Amygdala (tissue), 56 donors: ENCODE measurements at places on chromosomes 12 and 14.

DNA sequence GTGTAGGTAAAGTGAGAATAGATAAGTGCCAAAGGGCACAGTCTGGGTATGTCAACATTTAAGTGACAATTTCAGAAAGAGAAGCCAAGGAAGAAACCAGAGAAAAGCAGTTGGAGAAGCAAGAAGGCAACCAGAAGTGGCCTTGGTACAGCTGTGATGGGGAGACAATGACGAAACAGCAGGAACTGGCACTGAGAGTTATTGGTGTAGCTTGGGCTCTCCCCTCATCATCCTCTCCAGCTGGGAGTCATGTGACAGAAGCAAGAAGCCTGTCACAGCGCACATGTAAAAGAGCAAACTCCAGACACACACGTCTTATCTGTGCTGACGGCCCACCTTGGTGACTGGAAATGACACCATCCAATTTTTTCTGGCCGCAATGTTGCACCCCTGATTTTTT, 203.3 kb upstream of the NUDT4 start:
- DNase-seq = no peak

GRCh38 chr12:2647186-2647585, 147.6 kb upstream of the FKBP4 start:
- no peak for DNase-seq

DNA sequence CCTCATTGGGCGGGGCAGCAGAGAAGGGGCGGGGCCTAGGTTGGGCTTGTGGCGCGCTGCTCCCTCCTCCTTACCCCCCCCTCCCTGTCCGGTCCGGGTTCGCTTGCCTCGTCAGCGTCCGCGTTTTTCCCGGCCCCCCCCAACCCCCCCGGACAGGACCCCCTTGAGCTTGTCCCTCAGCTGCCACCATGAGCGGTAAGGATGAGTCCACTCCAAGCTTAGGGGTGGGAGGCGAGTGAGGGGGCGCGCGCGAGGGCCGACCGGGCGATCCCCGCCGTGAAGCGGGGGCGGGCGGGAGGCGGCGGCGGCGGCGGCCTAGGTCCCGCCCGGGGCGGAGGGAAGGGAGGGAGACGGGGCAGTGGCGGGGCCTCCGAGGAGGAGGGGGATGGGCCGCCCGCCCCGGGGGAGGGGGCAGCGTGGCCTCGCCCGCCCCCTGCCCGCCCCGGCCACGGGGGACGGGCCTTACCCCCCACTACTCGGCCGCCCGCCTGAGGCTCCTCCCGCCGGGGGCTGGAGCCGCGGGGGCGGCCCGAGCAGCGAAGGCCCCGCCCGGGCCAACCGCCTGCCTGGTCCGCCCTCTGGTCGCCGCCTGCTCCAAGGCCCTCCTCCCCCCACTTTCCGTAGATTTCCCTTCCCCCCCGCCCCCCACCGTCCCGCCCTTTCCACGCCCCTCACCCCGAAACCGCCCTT, at the start of gene SP1:
SP1 (plus strand) TSS at position 73 of the 690 bp plus-strand sequence; CDS start at position 189, 116 bp downstream.
- peak; percentile 75 for DNase-seq

GRCh38 chr12:130860311-130860710, 11.6 kb upstream of the RAN start:
- DNase-seq = no peak

DNA sequence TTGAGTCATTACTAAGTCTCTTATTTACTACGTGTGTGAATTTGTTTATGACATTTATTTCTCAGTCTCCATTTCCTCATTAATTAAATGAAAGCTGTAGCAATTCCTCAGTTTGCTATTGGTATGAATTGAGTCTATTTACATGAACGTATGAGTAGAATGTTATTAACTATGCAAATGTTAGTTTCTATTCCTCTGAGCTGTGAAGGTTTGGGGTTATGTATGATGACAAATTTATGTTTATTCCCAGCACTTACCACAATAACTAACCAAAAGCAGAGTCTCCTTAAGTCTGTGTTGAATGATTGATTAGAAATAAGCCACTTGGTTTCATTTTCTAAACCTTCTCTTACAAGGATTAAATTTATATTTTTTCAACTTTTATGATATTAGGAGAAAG, 1340.9 kb downstream of the FSCB start:
- no peak for DNase-seq

GRCh38 chr14:95190857-95191256, 33.5 kb upstream of the DICER1 start:
- DNase-seq = no peak

DNA sequence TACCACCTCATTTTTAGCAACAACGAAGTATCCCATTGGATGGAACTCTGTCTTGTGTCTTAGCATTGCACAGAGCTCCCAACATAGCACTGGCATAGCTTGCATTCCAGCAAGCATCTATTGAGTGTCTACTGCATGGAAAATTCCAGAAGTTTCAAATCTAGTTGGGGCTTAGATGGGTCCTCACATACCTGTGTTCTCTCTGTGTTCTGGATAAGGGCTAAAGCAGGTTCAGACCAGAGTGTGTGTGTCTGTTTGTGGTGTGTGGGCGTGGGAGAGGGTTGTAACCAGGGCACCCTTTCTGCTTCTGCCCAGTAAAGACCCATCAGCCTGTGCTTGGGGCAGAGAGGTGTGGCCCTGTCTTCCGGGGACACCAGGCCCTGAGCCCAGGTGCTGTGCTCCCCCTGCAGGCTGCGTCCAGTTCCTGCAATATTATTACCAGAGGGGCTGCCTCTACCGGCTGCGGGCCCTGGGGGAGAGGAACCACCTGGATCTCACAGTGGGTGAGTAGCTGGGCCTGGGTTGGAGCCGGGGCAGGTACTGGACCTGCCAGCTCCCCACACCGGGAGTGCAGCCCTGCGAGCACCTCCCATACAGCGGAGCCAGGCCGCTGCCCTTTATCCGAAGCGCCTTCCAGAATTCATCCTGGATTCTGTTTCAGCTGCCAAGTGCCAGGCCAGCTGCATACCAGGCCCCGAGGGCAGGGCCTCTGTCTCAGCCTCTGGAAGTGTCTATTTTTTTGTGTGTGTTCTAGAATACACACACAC, 20.3 kb downstream of the RHOF start:
- no peak for DNase-seq

GRCh38 chr12:127282786-127283565, 984.0 kb upstream of the TMEM132C start:
- DNase-seq = no peak

DNA sequence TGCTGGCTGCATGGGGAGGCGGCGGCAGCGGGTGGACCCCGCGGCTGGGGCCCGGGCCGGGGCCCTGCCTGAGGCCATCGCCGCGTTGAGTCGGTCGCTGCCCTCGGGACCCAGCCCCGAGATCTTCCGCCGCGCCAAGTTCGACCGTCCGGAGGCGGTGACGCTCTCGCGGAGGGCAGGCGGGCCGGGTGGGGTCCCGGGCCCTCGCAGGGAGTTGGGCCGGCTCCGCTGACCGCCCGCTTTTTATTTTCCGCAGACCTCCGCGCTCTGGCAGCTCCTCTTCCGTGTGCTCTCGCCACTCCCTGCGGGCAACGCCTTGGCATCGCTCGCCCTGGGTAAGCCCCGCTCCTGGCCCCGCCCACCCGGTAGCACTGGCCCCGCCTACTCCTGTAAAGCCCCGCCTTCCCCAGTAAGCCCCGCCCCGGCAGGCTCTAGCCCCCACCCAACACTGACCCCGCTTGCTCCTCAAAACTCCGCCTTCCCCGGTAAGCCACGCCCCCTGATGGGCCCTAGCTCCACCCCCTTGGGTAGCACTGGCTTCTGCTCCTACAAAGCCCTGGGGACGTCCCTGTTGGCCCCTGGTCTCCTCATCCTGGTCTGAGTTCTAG, 424 bp downstream of the TEDC1 start:
- no peak for DNase-seq

DNA sequence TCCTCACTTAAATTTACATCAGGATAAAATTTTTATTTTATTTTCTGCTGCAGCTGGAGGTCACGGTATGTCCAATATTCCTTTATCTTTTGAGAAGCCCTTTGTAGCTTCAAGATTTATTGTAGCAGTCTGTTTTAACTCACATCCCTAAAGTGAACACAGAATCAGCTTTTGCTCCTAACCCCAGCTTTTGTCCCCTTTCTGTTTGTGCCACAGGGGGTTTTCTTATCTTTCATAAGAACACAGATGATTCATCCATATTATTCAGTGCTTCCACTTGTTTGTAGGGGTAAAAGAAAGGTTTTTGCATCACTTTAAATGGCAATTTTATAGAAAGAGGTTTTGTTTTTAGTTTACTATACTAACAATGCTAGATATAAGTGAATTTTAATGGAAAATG, 21.8 kb upstream of the PIK3C2G start:
- DNase-seq = no peak

DNA sequence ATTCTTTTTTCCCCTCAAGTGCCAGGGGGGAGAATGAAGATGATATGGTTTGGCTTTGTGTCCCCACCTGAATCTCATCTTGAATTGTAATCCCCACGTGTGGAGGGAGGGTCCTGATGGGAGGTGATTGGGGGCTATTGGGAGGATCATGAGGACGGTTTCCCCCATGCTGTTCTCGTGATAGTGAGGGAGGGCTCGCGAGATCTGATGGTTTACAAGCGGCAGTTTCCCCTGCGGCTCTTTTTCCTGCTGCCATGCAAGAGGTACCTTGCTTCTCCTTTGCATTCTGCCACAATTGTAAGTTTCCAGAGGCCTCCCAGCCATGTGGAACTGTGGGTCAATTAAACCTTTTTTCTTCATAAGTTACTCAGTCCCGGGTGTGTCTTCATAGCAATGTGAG, 173.7 kb downstream of the CAND1 start:
- no peak for DNase-seq

DNA sequence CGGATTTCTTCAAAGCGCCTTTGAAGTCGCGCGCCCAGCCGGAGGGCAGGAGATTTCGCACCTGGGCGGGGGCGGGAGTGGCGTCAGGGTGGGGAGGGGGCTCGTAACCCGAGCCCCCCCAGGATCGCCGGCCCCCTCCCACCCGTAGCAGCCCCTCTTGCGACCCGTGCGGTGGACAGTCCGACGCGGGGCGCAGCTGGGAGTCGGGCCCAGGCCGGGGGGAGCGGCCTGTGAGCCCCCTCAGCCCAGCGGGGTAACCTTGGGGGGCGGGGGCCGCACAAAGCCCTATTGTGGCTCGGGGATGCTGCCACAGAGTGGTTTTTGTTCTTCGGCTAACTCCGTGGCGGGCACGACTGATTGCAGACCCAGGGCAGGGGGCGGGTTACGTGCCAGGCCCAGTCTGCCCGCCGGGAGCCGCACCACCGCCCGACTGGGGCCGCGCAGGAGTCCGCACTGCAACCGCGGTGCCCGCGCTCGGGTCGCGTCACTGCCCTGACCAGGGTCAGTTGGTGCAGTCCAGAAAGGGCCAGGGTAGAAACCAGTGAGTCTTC, 4.2 kb upstream of the AAAS start:
- DNase-seq = peak; percentile 61

GRCh38 chr12:52433501-52434080, 580 bp downstream of the KRT75 start:
- no peak for DNase-seq

DNA sequence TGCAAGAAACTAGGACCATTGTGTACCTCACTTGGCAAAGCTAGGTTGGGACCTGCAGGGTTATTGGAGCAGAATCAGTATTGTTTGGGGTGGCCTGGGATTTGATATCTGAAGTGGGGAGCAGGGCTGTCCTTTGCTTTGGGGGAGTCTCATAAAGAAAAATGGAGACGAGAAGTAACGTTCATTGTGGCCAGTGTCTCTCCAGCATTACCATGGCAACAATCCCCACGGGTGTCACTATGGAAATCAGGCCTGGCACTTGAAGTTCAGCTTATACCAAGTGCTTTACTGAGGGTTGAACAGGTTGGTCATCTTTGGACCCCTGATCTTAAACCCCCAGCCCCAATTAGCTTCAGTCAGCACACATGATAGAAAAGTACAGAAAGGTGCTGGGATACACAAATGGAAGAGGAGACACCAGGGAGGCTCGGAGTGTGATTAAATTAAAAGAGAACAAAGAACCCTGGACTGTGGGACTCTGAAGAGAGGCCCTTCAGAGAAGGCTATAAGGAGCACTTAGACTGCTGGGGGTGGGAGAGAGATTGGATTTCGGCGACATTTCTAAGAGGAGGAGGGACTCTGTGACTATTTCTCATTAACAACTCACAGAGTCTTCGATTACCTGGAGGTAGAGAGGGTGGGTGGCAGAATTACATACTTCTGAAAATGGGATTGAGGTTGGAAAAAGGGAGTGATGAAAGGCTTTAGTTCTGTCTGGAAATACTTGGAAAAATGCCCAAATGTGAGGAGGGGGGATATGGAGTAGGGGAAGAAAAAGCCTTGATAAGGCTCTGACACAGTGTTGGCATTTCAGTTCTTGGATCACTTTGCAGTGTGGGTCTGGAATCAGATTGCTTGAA, 3.7 kb downstream of the KIF5A start:
- no peak for DNase-seq

DNA sequence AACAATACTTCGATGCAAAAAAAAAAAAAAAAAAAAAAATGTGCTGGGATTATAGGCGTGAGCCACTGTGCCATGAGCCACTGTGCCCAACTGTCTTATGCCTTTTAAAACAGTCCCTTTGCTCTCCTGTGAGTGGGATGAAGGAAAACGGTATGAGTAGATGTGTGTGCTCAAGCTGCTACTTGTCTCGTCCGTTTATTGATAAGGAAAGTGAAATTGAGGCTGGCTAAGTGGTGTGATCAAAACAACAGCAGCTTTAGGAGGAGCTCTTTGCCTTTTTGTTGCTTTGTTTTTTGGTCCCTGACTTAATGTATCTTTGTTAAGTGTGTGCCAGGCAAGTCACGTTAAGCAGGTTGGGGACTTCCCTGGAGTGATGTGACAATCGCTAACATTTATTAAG, 275.9 kb downstream of the TMEM132C start:
- DNase-seq = no peak

GRCh38 chr14:78673845-78674244, 503.7 kb downstream of the NRXN3 start:
- no peak for DNase-seq

DNA sequence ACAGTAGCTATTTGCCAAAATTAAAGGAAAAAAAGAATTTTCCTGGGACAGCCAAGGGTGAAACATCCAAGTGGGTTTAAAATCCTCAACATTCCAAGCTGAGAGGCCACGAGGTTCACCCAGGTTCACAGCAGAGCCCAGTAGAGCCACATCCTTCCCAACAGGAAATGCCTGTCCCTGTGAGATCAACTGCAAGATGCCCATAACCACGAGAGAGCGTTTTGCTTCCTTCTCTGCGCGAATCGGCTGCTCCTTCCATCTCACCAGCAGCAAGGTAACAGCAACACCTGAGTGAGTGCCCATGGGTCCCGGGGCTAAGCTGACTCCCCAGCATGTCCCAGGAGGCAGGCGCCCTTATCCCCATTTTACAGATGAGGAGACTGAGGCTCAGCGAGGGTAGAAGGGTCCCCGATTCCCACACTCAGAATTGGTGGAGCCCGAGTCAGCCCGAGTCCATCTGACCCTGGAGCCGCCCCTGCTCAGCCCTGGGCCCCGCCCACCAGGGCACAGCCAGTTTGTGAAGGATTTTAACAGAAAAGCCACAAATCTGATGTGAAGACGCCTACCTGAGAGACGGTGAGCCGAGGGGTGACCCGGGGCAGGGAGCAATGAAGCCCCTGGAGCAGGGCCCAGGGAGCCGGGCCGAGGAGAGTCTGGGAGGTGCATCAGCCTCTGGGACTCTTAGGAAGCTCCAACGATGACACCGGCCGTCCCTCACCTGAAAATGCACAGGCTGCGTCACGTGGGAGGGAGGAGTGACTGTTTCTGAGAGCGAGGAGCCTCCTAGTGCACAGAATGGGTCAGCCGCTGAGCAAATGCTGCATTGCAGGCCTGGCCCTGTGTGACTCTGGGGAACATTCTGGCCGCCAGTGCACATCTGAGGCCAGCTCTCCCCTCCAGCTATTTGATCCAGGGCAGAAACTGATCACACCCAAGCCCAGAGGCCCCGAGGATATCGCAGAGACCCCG, 236.9 kb upstream of the SFSWAP start:
- no peak for DNase-seq

GRCh38 chr14:24875991-24876878, 173.7 kb downstream of the STXBP6 start:
- no peak for DNase-seq
